ENCODE measurements at places on chromosomes 12 and 14.

GRCh38 chr12:12983420-12984035 is 16.5 kb downstream of the HEBP1 start:
- ATAC-seq, result no peak

GRCh38 chr14:70121521-70121920 is 67.2 kb downstream of the SLC8A3 start:
- ATAC-seq, result no peak

GRCh38 chr12:25156061-25156460 is 38.9 kb downstream of the DNAI7 start:
- no peak for ATAC-seq

DNA sequence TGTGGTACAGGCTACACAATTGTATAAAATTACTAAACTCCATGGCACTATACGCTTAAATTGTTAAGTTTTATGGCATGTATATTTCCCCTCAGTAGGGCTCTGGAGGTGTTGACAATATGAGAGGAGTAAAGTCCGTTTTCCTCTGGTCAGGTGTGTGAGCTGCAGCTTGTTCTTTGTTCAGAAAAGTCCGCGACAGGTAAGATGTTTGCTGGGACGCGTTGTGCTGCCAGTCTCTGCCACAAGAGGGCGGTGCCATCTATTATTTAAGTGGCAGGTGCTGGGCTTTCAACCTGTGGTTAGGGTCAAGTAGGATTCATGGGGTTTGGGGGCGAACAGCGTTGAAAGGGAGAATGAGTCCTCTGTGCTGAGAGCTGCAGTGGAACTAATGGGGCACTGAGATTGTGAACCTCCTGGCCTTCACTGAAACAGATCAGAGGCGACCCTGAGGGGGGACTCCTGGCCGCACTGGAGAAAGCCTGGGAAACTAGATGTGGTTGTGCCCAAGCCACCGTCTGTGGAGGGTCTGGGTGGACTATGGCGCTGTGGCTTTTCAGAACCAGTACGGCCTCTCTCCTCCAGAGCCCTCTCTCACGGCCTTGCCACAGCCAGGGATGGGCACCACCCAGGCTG is 179.0 kb downstream of the SLC15A4 start:
- ATAC-seq, result no peak

GRCh38 chr12:122421821-122422729 is at the start of gene CLIP1:
Gene CLIP1 (minus strand): TSS chr12:122422669. CDS start chr12:122380452, 42,217 bp downstream.
- ATAC-seq, result peak; percentile 74

DNA sequence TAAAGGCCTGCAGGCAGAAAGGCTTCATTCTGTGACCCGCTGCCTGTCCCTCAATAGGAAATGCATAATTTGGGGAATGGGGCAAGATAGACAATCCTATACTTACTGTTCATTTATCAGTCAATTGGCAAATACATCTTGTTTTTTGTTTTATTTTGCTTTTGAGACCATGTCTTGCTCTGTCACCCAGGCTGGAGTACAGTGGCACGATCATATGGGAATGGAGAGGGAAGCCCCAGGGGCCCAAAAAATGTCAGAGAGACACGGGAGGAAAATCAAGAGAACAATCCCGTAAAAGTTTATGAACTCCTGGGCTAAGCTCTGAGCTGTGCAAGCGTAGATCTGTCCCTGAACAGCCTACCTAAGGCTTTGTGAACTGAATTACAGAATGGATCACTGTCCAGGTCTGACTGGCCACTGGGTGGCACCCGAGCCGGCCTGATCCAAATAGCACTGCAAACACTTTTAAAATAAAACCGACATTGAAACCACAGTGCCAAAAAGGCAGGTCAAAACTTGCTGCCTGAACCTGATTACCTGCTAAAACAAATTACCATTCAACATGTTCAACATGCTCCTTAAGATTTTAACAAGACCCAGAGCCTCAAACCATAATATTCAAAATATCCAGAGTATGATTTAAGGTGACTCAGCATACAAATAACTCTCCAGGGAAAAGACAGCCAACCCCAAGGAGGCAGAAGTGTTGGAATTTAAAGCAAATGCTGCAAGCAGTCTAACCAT is 11.8 kb downstream of the COPS7A start:
- peak; percentile 62 for ATAC-seq

DNA sequence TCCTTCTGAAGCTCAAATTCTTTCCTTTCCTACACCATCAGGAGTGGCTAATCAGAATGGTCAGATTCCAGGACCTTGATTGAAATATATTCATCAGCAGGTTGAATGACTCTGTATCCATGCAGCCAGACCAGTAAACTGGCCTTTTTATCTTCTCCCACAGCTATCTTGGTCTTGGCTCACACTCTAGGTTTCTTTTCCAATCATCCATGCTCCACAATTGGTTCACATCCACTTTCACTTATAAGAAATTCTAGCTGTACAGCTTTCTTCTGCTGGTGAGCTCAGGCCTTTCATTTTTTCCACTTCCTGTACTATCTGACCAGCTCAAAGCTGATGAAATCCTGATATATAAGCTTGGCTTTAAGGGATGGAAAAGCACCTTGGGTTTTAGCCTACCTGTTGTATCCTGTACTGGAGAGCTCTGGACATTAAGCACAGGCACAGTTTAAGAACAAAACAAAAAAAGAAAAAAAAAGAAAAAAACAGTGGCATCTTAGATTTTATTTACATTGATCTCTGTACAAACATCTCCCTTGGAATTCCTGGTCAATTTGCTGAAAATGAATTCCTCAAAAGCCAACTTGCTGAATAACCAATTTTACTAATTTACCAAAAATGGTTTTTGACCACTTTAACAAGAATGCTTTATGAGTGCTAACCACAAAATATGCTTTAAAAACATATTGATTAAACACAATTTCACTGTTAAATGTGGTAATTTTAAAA is 91.6 kb upstream of the PAWR start:
- no peak for ATAC-seq
